Renal pelvis (tissue), 12 donors: ENCODE measurements at places on chromosomes 2 and 18. TPM values are rescaled to one million over a fixed set of nuclear protein-coding genes. Genes with fewer than 3 reads are reported as not detected.

- DNase-seq: no peak
Measured at GRCh38 chr2:218009231-218009630, 6.4 kb upstream of the TNS1 start.

The PRKAG3 gene
- 0.06 TPM for polyA plus RNA-seq

The LRRFIP1 gene
- polyA plus RNA-seq: 68.9 TPM

DNA sequence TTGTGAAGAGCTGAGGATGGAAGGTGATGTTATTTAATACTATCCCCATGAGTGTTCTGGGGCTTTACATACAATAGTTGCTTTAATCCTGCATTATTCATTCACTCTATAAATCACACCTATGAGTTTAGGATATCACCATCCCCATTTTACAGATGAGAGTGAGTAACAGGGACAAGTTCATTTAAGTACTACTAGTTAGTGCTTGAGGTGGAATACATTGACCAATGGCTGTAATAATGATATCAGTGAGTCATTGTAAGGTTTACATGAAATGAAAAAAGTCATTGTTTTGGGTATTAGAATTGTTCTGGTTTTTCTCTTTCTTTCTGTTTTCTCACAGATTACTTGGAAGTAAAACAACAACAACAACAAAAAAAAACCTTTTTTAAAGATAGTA, 42.5 kb downstream of the TANC1 start:
- DNase-seq: no peak

The AMER3 gene
- not detected for polyA plus RNA-seq

The CDH20 gene
- 3.2 TPM for polyA plus RNA-seq

The UGGT1 gene
- polyA plus RNA-seq: 45.4 TPM

- DNase-seq: no peak
Measured at GRCh38 chr18:7325126-7325430, 94.2 kb downstream of the LRRC30 start.
